Large intestine (tissue), 12 donors: ENCODE measurements at places on chromosomes 13 and 19. TPM values are rescaled to one million over a fixed set of nuclear protein-coding genes. Genes with fewer than 3 reads are reported as not detected.

HTR2A gene
- 0.70 TPM for polyA plus RNA-seq

PRKD2 gene
- 44.5 TPM for polyA plus RNA-seq

C5AR2 gene
- polyA plus RNA-seq, result 0.25 TPM

GZMM gene
- 2.0 TPM for polyA plus RNA-seq

CIC gene
- polyA plus RNA-seq, result 43.4 TPM

ERF gene
- 70.3 TPM for polyA plus RNA-seq

PCSK4 gene
- polyA plus RNA-seq, result 4.7 TPM

ZNF808 gene
- polyA plus RNA-seq, result 14.8 TPM

HCN2 gene
- 0.76 TPM for polyA plus RNA-seq

TMC4 gene
- polyA plus RNA-seq, result 110 TPM

LHB gene
- not detected for polyA plus RNA-seq

RFPL4AL1 gene
- polyA plus RNA-seq, result not detected

SLAIN1 gene
- 9.0 TPM for polyA plus RNA-seq

NLRP9 gene
- not detected for polyA plus RNA-seq

OR7C1 gene
- 0.03 TPM for polyA plus RNA-seq

DNA sequence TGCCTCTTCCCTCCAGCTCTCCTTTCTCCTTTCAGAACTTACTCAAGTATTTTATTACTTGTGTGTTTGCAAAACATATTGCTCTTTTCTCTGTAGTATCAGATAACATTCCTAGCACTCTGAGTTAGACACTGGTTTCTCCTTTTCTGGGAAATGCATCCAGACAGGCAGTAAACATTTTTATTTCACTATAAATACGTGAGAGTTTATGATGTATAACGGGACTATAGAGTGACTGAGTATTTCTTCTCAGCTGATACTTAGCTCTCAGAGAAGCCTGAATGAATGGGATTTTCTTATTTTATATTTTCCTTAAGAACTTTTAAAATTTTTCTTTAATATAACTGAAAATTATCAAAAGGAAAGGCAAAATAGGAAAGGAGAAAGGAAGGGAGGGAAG is 211.2 kb upstream of the EDNRB start:
- no peak for DNase-seq

GRCh38 chr19:620166-620862 is 13.0 kb downstream of the POLRMT start:
- no peak for DNase-seq

- DNase-seq, result peak; percentile 57
Measured at GRCh38 chr19:7833225-7834099, 3.4 kb downstream of the EVI5L start.

DNA sequence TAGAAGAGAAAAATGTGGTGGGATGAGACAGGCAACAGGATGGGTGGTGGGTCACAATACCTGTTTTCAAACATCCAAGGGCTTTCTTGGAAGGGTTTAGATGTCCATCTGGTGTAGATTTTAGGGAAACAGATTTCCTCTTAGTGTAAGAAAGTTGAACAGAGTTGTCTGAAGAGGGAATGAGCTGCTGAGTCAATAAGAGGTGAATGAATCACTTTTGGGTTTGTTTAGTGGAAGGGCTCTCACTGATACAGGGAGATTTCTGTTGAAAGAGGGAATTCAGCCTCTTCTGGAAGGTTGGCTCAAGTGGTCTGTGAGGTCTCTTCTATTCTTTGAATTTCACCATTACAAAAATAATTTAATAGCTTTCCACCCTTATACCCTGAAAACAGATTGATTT is 54.6 kb downstream of the LACC1 start:
- DNase-seq, result no peak

DNA sequence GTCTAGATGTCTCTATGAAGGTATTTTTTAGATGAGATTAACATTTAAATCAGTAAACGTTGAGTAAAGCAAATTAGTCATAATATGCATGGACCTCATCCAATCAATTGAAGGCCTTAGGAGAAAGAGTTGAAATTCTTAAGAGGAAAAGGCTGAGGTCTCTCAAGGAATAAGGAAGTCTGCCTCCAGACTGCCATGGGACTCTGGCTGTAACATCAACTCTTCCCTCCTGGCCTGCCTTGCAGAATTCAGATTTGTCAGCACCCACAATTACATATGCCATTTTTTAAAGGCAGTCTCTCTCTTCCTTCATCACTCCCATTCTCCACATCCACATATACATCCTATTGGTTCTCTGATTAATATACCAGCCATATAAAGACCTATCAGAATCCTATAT is 28.8 kb upstream of the INTS6 start:
- no peak for DNase-seq

DNA sequence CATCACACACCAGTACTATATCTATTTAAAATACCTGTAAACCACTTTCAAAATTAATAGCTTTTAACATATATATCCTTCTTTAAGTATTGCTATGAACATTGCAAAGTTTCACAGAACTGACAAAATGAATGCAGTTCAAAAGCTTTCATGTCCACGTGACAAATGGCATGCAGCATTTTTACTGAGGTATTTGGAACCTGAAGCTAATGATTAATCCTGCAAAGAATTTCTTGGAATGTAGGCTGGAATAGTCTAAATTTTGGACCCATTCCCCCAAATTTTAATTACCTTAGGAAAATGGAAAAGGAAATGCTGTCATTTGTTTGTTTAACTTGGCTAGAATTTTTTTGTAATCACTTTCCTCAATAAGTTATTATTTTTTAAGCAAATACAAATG is 423.8 kb upstream of the GPC6 start:
- DNase-seq, result no peak

DNA sequence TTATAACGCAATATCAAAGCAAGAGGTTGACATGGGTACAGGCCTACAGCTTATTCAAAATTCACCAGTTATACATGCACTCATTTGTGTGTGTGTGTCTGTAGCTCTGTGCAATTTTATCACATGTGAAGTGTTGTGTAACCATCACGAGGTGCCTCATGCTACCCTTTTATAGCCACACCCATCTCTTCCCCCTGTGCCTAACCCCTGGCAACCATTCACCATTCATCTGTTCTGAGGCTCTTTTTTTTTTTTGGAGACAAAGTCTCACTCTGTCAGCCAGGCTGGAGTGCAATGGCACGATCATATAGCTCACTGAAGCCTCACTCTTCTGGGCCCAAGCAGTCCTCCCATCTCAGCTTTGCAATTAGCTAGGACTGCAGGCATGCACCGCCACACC is 78.4 kb downstream of the DPF1 start:
- peak; percentile 76 for DNase-seq

DNA sequence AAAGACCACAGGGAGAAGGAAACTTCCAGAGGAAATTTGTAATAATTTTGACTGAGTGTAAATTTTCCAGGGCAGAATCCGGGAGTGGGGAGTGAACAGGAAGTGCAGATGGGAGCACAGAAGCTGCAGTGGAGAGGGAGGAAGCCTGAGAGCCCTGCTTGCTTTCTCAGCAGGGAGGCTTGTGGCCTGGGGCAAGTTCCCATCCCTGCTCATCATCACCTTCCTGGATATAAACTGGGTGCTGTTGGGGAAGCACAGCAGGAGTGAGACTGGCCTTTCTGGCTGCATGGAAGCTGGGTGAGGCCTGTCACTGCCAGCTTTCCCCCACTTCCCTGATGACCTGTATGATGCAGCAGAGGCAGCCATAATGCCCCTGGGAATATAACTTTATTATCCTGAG is 532.9 kb downstream of the SLITRK6 start:
- no peak for DNase-seq

DNA sequence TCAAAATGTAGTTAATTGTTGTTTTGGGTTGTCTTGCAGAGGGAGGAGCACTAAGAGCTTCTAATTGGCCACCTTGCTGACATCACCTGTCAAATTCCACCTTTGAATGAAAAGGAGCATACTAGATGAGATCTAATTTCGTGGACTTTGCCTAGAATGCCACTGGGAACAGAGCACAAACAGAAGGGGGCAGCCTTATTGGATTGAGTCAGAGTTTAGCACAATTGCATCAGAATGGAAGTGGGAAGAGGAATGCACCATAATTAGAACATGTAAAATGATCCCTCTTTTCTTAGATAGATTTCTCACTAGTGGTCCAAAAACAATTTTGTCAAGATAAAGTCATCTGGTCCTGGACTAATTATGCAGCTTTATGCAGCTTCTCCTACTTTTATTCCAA is 1552.2 kb downstream of the PCDH9 start:
- DNase-seq, result no peak

DNA sequence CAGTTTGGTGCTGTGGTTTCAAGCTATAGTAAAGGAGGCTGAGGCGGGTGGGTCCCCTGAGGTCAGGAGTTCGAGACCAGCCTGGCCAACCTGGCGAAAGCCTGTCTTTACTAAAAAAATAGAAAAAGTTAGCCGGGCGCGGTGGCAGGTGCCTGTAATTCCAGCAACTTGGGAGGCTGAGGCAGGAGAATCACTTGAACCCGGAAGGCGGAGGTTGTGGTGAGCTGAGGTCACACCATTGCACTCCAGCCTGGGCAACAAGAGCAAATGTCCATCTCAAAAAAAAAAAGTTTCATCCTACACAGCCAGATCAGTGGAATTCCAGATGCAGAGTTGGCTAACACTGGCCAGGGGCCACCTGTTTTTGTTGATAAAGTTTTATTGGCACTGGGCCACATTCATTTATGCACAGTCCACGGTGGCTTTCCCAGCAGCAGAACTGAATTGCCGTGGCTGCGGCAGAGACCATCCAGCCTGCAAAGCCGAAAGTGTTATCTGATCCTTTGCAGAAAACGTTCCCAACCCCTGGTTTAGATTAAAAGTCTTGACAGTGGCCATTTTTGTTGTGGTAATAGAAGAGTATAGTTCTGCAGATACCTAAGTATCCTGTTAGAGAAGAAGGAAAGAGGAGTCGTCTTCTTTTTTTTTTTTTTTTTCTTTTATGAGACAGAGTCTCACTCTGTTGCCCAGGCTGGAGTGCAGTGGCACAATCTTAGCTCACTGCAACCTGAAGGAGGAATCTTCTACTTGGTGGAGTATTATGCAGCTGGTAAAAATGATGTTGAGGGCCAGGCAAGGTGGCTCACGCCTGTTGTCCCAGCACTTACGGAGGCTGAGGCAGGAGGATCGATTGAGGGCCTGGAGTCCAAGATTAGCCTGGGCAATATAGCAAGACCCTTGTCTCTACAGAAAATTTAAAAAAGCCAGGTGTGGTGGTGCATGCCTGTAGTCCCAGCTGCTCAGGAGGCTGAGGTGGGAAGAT is 8.7 kb downstream of the NCLN start:
- DNase-seq, result no peak

- no peak for DNase-seq
Measured at GRCh38 chr13:50917572-50917971, 8.0 kb downstream of the RNASEH2B start.

DNA sequence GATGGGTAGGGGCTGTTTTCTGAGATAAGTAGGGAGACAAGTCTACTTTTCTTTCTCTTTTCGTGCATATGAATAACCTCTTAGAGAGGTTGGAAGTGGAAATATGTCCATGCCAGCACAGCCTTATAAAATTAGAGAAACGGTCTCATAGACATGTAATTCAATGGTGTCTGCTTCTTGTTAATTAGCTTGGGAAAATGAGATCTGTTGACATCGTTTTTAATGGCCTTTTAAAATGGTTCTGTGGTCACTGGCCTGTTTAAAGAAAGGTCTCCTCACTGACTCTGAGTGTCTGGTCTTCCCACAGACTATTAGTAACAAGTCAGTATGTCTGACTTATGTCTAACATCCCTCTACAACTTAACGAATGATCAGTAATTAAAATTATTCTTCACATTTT is 487.1 kb downstream of the SLITRK6 start:
- no peak for DNase-seq

DNA sequence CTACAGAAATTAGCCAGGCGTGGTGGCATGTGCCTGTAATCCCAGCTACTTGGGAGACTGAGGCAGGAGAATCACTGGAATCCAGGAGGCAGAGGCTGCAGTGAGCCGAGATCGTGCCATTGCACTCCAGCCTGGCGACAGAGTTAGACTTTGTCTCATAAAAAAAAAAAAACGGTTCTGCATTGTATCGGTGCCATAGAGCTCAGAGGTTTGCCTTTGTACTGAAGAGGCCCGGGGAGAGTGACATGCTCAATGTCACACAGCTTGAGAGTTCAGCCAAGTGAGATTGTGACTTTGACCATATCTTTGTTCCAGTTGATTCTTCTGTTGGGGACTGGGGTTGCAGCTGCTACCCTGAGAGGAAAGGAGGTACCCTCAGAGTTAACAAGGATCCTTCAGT is 4.3 kb downstream of the HAUS8 start:
- no peak for DNase-seq

DNA sequence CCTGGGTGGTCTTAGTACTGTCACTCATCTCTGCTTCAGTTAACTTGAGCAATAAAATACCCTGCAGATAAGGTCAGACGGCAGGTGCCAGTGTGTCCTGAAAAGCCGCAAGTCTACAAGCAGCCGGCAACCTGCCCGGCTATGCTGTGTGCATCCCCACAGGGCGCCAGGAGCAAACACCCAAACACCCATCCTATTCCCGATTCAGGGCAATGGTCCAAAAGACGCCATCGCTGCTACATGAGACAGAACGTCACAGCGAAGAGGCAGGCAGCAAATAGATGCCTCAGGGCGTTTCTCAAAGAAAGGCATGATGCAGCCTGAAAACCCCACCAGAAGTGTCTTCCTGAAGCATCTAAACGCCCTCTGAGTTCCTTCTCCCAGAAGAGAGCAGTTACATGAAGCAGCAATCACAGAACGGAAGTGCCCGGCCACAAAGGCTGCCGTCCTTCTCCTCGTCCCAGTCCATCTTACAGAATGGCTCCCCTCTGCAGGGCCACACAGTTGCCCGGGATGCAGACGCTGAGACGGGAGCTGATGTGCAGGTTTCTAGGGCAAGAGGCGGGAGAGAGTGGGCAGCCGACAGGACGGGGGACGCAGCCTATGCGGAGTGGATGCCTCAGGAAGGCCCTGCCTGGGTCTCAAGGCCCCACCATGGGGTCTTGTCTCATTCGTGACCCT is 35.1 kb downstream of the RASA3 start:
- DNase-seq, result no peak

DNA sequence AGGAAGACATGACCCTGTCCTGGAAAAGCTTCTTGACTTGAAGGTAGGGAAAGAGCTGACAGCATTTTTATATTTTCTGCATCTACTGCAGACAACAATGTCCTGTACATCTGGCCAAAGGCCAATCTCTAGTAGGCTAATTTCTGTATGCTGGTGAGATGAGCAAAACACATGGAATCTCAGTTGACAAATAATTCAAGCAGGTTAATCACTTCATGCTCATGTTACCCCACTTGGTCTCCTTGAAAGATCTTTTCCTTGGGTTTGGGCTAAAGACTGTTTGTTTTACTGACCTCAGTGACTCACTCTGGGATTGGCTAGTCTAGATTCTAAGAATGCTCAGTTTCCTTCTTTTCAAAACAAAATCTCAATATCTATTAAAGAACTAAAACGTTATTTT is 298.8 kb downstream of the LMO7 start:
- no peak for DNase-seq

- peak; percentile 64 for DNase-seq
Measured at GRCh38 chr13:33186861-33187291, 98.7 kb downstream of the STARD13 start.

DNA sequence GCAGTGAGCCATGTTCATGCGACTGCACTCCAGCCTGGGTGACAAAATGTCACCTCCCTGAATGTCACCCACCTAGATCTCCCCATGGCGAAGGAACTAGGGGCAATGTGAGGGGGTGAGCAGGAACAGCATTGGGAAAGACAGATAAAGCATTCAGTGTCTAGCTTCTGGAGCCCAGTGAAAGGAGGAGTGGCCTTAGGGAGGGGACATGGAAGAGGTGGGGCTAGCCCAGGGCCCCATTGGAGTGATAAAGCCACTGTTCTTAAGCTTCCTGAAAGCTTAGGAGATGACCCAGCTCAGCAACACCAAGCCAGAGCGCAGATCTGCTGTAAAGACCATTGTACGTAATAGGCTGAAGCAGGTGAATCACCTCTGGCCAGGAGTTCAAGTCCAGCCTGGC is 13.0 kb upstream of the KCNN1 start:
- DNase-seq, result peak; percentile 54

- DNase-seq, result no peak
Measured at GRCh38 chr13:74678308-74678965, 544.2 kb upstream of the KLF12 start.
